Uterus (tissue), 4 donors: ENCODE measurements at places on chromosomes 7 and 10. TPM values are rescaled to one million over a fixed set of nuclear protein-coding genes. Genes with fewer than 3 reads are reported as not detected.

- DNase-seq = no peak
These were observed 41.8 kb downstream of the HABP2 start for GRCh38 chr10:113594652-113595051.

GRCh38 chr7:130021105-130021834, 29.9 kb downstream of the ZC3HC1 start:
- DNase-seq = no peak

- peak; percentile 62 for DNase-seq
These were observed 27.9 kb upstream of the CCDC7 start for GRCh38 chr10:32417911-32418547.

The CALML5 gene
- not detected for total RNA-seq

DNA sequence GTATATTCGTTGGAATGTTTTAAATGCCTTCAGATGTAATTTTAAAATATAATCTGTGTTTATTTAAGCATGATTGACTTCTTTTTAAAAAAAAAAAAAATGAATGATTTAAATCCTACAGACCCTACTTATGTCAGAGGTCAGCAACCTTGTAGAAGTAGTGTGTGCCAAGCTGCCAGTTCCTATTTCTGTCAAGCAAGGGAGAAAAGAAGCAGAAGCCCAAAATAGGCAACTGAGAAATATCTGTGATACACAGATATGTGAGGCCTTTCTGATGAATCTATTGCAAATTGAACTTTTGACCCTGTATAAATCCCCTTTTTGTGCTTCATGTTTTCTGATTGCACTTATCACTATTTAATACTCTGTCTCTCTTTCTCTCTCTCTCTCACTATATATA, 199.5 kb downstream of the LRRN3 start:
- no peak for DNase-seq

The TNKS2 gene
- 102 TPM for total RNA-seq

The SPDYE16 gene
- total RNA-seq = not detected

GRCh38 chr10:96565774-96566173, 21.0 kb downstream of the TM9SF3 start:
- DNase-seq = no peak

- DNase-seq = no peak
These were observed 17.2 kb downstream of the CHST15 start for GRCh38 chr10:124076148-124076733.

The DDC gene
- total RNA-seq = not detected

DNA sequence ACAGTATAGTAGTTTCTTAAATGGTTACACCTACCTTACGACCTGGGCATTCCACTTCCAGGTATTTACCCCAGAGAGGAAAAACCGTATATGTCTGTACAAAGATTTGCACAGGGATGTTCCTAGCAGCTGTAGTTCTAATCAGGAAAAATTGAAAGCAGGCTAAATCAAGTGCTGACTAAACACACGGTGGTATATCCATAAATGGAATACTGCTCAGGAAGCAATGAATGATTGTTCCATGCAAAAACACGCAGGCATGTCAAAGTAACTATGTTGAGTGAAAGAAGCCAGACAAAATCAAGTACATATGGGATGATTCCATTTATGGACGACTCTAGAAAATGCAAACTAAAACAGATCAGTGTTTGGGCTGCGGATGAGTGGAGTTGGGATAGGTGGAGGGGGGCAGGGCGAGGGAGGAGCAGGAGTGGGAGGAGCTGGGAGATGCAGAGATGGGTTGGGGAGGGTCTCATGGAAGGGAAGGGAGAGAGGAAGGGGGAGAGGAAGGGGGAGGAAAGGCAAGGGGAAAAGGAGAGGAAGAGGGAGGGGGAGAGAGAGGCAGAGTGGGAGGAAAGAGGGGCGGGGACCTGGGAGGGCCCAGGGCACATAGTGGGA, 484 bp upstream of the MSRB2 start:
- DNase-seq = no peak

GRCh38 chr10:102834143-102834542, 3.1 kb downstream of the CYP17A1 start:
- DNase-seq = no peak

- peak; percentile 63 for DNase-seq
These were observed 30.7 kb upstream of the INPP5A start for GRCh38 chr10:132506711-132507408.

- no peak for DNase-seq
These were observed 2.7 kb downstream of the LRRC20 start for GRCh38 chr10:70379581-70380176.

GRCh38 chr10:105094048-105094447, 453.0 kb downstream of the SORCS3 start:
- no peak for DNase-seq

DNA sequence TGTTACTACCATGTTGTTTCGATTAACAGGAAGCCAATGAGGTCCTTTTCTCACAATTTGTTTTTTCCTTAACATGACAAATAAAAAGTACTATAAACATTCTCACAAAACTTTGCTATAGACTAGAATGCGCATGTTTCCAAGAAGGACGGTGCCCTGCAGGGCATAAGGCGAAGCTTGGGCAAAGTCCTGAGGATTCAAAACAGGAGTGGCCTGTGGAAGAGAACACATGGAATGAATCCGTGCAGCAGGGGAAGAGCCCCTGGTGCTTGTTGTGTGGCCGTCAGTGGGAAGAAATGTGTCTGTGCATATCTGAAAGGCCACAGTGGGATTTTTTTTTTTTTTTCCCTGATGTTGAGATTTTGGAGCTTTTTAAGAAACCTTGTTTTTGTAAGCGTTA, 67.6 kb downstream of the ITGA8 start:
- DNase-seq = no peak

DNA sequence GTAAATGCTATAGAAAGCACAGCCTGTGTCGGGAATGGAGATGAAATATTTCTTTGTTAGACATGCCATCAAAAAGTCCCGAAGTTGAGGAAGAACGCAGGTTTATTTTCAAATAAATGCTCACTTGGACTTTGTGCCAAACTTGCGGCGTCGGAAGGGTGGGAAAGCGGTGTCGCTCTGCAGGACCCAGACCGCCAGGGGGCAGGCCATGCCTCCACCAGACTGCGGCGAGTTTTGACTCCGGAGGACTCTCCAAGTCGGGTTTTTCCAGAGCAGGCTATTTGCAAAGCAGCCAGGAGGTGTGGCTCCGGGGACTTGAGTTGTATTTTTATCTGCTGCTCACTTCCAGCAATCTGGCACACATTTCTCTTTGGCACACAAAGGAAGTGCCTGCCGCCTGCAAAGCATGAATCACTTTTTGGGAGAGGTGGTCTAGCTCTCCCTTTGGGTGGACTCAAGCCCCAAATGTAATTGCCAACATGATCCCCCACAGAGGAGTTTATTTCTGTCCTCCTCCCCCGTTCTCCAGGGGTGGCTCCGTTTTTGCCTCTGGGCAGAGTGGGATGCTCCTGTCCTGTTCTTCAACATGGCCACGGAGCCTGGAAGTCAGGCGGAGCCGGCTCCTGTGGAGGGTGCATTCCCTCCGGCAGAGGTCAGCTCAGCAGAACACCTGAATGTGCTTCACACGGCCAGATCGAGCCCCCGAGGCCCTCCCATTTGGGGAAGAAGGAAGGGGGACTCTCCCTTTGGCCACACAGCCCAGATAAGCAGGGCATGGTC, 82.3 kb upstream of the GPR26 start:
- peak; percentile 80 for DNase-seq

DNA sequence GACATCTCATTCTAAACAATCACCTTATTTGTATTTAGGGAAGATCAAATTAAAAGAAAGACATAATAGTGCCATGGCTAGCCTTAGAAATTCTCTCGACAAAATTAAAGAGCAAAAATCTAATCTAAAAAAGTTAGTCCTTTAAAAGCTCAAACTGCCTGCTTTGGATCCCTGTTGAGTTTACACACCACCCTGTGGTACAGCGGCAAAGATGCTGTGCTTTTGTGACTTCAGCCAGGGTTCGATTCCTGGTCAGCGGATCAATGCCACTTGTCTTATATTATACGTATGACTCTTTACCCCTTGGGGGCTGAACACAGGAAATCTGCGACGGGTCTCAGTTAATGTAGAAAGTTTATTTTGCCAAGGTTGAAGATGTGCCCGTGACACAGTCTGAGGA, 51.3 kb upstream of the VOPP1 start:
- DNase-seq = no peak

DNA sequence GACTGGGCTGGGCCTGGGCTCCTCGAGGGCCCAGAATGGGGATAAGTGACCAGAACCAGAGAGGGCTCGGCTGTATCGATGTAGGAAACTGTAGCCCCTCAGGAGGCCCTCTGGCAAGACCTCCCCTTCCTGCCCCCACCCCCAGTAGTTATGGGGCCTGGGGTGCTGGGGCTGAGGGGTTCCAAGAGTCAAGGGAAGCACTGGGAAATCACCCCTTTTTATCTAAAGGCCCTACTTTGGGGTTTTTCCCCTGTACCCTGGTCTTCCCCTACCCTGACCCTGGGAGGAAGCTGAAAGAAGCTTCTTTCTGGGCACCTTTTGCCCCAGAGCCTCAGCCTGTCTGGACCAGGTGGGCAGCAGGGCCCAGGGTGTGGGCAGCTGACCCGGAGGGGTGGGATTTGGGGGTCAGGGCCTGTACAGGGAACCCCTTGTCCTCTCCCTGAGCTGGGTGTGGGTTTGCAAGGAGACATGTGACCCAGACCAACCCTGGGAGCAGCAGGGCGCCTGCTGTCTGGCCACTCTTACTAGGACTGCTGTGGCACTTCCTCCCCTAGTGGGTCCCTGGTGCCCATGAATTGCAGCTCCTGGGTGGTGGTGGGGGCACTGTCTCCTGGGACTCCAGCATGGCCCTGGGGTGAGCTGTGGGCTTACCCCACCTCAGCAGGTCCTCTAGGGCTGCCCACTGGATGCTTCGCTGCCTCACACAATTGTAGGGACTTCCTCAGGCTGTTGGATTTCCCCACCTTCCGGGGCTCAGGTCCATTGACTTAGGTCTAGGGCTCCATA, 1.5 kb downstream of the IRF5 start:
- no peak for DNase-seq

The SFMBT2 gene
- 16.0 TPM for total RNA-seq

DNA sequence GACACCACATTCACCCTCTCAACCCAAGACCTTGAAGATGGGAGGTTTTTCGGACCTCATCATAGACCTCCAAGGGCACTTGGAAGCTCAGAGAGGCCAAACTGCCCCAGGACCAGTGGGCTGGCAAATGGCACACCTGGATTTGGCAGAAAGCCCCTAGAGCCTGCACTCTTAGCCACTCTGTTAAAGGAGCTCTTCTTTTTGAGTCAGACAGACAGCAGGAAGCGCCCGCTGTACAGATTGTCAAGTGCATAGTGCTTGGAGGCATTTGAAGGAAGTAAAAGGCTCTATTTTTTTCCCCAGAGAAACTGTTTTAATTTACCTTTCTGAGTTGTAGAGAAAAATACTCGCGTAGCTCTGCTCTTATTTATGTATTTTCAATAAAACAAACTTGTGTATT, 408.6 kb upstream of the GALNT17 start:
- DNase-seq = no peak

The IQCE gene
- total RNA-seq = 28.0 TPM

GRCh38 chr7:110922906-110923305, 168.0 kb upstream of the LRRN3 start:
- no peak for DNase-seq

The KIF5B gene
- total RNA-seq = 84.0 TPM

The PLXDC2 gene
- total RNA-seq = 39.4 TPM
